ENCODE measurements at places on chromosomes 3 and 15.

GRCh38 chr15:28960979-28961378, 75.2 kb downstream of the APBA2 start:
- DNase-seq: no peak

- no peak for DNase-seq
These were observed 650.4 kb upstream of the CADM2 start for GRCh38 chr3:84308379-84308778.

DNA sequence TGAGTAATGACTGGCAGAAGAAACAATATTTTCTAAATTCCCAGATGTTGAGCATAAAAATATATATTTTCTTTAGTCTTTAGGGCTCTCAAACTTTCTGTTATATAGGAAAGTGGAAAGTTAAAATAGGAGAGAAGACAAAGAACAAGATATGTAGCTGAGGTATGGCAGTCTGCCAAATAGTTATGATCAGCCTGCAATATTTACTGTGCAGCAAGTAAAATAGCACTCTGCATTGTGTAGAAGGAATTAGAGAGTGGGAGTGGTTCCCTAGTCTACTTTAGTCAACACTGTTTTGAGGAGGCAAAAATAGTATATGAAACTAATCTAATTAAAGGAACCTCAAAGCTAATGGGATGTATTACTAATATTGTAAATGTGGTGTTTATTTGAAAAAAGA, 978.1 kb upstream of the ALCAM start:
- DNase-seq: no peak

GRCh38 chr15:79930516-79930915, 33.7 kb upstream of the MTHFS start:
- DNase-seq: no peak

GRCh38 chr3:67691207-67691606, 36.8 kb upstream of the SUCLG2 start:
- DNase-seq: no peak

DNA sequence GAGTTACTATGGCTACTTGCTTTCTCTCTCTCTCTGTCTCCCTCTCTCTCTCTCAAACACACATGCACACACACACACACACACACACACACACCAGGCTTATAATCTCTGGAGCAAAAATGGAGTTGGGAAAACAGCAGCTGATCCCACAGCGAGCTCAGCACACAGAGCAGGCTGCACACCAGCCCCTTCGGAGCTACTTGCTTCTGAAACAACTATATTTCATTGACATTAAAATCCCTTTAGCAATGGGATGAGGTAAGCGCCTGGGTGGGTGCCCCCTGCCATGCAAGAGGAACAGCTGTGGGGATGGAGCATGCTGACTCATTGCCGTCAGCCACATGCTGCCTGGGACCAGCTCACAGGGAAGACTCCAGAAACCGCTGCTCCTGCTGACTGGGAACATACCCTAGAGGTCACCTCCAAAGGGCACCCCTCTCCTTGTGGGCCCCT, 45.7 kb downstream of the B3GNT5 start:
- no peak for DNase-seq

Measured in stimulated activated CD8-positive, alpha-beta memory T cell treated with anti-CD3 and anti-CD28 coated beads, Interleukin-4, amount 100 ng/mL, for 48 hours (primary cell).